Cortex of kidney (tissue), 1 donor: ENCODE measurements at places on chromosomes 5 and 9.

- DNase-seq = no peak
These were observed 56.1 kb downstream of the LSM11 start for GRCh38 chr5:157799578-157799977.

- DNase-seq = no peak
These were observed 229.3 kb downstream of the GOLPH3 start for GRCh38 chr5:31944684-31945445.

DNA sequence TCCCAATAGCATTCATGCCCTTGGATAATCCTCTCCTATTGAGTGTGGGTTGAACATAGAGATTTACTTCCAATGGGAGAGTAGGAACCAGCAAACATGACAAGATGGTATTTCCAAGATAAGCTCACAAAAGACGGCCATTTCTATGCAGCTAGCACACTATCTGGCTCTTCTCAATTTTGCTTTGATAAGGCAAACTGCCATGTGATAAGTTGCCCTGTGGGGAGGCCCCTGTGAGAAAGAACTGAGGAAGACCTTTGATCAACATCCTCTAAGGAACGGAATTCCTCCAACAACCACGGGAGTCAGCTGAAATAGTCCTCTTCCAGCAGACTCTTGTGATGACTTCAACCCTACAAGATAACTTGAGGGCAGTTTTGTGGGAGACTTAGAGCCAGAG lies 211.9 kb upstream of the TRPM3 start:
- no peak for DNase-seq

DNA sequence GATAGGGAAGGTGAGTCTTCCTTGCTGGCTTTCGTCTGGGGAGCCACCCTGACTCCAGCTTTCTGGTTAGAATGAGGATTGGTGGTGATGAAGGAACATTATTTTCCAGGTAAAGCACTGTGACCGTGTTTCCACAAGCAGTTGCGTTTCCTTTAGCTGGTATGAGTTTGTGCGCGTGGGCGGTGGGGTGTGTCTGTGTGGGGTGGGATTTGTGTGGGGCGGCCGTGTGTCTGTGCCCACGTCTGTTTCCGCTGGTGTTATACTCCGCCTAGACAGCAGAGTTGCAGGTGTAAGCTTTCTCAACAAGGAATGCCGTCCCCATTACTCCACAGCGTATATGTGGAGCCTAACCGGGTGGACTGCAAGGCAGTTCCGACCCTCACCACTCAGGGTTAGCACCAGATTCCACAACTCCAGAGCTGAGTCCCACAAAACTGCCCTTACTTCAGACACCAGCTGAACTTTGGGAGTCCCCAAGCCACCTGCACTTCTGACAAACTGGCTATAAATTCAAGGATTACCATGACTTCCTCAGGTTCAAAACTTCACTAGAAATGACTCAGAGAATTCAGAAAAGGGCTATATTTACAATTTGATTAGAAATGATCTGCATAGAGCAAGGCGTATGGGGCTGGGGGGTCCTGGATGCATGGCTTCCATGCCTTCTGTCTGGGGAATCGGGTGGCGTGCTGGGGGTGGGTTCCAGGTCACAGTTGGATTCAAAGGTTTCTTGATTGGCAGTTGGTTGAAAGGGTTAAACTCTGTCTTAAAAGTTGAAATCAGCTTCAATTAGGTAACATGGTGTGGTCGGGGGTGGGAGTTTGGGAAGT lies 29.8 kb downstream of the PROP1 start:
- DNase-seq = no peak

GRCh38 chr9:109309282-109309681 lies 11.6 kb downstream of the EPB41L4B start:
- DNase-seq = no peak

DNA sequence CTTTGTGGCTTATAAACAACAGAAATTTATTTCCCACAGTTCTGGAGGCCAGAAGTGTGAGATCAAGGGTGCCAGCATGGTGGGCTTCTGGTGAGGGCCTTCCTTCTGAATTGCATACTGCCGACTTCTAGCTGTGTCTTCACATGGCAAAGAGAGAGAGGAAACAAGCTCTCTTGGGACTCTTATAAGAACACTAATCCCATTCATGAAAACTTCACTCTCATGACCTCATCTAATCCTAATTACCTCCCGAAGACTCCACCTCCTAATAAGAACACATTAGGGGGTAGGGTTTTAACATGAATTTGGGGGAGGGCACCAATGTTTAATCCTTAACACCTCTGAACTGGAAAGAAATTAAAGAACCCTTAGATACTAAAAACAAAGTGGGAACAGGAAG lies 75.9 kb upstream of the MINAR2 start:
- DNase-seq = no peak

- DNase-seq = no peak
These were observed 701 bp downstream of the PARP8 start for GRCh38 chr5:50667023-50667652.

GRCh38 chr9:72983512-72984225 lies 30.8 kb upstream of the ALDH1A1 start:
- DNase-seq = no peak

- DNase-seq = no peak
These were observed 255.1 kb downstream of the MCTP1 start for GRCh38 chr5:95029569-95030366.

DNA sequence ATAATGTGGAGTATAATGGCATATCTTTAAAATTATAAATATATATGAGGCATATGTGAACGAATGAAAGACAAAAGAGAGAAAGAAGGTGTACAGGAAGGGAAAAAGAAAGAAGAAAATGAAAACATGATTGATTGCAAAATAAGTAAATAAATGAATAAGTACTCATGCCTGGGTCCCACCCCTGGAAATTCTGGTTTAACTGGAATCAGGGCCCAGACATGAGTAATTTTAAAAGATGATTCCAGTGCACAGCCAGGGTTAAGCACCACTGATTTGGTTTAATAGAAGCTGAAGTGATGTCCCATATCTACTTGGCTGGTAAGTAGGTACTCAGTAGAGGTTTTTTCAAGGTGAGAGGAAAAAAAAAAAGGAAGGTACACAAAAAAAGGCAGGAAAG lies 34.0 kb upstream of the HOMER1 start:
- DNase-seq = no peak

GRCh38 chr5:73501406-73501805 lies 3.2 kb downstream of the BTF3 start:
- DNase-seq = no peak

- DNase-seq = no peak
These were observed 137.2 kb downstream of the C9orf50 start for GRCh38 chr9:129483415-129484351.

DNA sequence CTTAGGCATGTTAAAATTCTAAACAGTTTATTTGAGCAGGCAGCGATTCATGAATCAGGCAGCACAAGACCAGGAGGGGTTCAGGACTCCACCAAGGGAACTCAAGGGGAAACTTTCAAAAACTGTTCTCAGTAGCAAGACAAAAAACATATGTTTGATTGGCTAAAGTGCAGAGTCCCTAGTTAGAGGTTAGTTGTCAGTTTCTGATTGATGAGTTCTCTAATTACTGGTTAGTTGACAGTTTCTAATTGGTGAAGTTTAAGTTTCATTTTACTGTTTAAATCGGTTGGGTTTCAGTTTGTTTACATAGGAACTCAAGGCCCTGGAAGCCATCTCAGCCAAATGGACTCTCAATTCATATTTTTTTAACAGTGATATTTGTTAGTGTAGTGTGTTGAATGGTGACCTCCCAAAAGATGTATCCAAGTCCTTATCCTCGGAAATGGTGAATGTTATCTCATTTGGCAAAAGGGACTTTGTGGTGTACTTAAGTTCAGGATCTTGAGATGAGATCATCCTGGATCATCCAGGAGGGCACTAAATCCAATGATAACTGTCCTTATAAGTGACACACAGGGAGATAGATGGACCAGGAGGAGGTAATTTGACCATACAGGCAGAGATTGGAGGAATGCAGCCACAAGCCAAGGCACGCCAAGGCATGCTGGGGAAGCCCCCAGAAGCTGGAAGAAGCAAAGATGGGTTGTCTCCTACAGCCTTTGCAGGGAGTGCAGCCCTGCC lies 219.2 kb upstream of the RAI14 start:
- no peak for DNase-seq

- no peak for DNase-seq
These were observed 20.6 kb upstream of the IL7R start for GRCh38 chr5:35835796-35836742.

DNA sequence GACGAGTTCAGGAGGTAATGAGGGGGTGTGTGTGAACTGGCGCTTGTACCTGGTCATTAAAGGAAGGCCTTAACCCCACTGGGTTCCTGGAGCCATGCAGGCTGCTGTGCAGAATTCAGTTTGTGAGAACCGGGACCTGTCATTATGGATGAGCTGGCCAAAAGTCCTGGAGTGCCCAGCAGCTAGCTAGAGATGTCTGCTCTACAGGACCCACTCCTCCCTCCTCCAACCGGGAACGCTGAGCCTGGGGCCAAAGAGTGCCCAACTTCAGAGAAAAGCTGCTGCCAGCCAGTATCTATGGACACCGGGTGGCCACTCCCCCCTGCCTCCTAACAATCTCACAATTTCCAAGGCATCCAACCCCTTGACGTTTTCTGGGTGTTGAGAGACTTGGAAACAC lies 1.2 kb downstream of the ENTREP1 start:
- DNase-seq = no peak

GRCh38 chr9:115262952-115263351 lies 145.0 kb upstream of the TNC start:
- no peak for DNase-seq

GRCh38 chr5:141180313-141180712 lies 1.9 kb upstream of the PCDHB16 start:
- no peak for DNase-seq

- no peak for DNase-seq
These were observed 369.7 kb downstream of the CDK5RAP2 start for GRCh38 chr9:120210274-120210673.

DNA sequence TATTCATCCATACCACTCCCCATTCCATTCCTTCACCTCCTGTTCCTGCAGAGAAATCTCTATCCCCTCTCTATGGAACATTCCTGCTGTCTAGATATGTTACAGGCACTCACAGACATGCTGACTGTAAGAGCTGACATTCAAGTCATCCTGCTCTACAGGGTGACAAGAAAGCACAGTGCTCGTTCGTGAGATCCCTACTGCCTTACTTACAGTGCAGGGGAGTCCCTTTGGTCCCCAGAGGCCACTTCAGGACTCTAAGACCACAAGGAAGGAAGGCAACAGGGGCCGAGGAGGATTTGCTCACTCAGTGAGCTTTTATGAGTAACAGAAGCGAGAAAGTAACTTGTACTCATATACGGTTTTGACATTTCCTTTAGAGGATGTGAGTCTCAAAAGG lies 110.5 kb downstream of the GAS1 start:
- no peak for DNase-seq

DNA sequence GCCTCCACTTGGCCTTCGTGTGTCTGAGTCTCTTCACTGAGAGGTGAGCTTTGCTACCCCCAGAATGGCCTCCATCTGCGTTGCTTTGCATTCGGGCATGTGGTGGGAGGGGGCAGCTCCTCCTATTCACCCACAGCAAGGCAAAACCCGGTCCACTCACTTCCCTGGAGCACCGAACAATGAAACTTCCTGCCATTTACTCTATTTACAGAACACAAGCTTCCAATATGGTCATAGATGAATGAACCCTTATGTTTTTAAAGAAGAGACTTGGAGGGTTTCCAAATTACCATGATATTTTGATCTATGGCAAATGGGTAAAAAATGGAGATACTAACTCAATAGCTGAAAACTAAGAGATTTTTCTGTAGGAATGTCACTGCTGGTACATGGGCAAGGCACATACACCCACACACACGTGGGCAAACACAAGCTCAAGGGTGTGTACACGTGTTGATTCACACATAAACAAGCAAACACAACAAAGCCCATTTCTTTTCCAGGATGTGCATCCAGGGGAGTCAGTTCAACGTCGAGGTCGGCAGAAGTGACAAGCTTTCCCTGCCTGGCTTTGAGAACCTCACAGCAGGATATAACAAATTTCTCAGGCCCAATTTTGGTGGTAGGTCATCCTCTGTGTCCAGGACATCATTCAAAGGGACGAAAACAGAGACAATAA lies 5.2 kb downstream of the GABRP start:
- no peak for DNase-seq

DNA sequence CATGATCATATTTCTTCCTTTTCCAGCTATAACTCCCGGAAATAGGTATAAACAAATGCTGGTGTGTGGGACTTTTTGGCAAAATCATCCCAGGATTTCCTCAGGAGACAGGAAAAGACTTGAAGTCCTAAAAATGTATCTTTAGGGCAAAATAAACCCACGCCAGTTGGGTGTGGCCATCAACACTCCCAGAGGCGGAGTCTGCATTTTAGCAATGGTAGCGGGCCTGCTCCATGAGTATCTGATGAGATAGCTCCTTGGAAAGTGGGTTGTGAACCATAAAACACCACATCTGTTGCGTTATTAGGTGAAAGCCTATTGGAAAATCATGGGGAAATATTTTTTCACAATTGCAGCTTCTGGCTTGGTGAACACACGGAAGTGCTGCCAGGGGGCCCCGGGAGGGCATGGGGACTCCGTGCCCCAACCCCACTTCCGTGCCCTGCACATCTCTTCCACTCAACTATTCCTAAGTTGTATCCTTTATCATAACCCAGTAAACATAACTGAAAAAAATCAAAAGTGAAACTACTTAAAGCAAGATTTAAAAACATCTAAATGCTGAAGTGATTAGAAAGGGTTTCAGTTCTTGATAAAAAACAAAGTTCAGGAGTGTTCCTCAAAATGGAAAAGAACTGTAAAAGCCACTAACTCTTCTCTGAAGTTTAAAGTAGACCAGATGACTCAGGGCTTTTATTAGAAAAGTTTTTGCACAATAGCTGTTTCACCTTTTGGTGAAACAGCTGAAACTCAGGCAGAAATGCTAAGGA lies 111.2 kb downstream of the LRRC70 start:
- DNase-seq = no peak

GRCh38 chr9:94941211-94941875 lies 214.8 kb downstream of the AOPEP start:
- no peak for DNase-seq

DNA sequence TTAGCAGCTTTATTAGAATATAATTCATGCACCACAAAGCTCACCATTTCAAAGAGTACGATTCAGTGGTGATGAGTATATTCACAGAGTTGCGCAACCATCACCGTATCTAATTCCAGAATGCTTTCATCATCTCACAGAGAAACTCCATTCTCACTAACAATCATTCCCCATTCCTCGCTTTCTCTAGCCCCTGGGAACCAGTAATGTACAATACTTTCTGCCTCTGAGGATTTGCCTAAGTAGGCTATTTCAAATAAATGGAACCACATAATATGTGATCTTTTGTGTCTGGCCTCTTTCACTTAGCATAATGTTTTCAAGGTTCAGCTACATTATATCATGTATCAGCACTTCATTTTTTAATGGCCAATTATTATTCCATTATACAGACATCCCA lies 145.1 kb upstream of the ADAMTS16 start:
- no peak for DNase-seq

- no peak for DNase-seq
These were observed 360.2 kb downstream of the DEPDC1B start for GRCh38 chr5:60339691-60340201.

GRCh38 chr5:74837115-74837514 lies 29.1 kb downstream of the FAM169A start:
- no peak for DNase-seq

DNA sequence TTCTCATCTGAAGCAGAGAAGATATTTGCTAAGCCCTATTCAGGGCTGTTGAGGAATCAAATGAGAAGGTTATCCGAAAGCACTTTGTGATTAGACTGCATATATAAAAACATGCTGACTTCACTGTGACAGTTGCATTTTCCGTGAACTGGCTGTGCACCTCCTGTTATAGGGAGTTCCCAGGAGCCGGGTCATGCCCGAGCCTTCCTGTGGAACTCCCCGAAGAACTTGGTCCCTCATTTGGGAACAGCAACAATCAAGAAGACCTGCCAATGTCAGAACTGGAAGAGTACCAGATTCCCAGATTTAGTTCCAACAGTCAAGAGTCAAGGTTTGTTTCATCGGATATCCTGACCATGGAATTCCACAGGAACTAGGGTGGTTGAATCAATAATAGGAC lies 130.4 kb upstream of the RAI14 start:
- DNase-seq = no peak
